Psoas muscle (tissue), 8 donors: ENCODE measurements at places on chromosomes 2 and 18.

DNA sequence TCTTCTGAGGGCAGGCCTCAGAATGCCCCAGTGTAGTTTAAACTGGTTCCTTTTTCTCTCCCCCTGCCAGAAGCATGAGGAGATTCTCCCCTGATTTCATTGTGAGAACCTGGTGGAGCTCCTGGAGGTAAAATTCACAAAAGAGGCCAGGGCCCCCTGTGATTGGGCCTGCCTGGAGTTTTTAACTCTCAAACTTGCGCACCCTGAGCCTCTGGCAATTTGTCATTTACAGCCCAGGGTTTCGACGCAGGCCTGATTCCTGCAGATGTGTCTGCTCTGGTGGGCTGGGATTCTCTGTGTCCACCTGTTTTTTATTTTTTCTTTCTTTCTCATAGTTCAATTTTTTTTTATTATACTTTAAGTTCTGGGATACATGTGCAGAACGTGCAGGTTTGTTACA, 157.9 kb downstream of the ASB1 start:
- no peak for DNase-seq

GRCh38 chr18:24914171-24914525, 437.8 kb downstream of the ZNF521 start:
- no peak for DNase-seq

GRCh38 chr2:65483763-65484162, 51.4 kb upstream of the SPRED2 start:
- no peak for DNase-seq

- no peak for DNase-seq
These were observed at the start of gene LRRTM4 for GRCh38 chr2:77521931-77522470. LRRTM4 (minus strand) TSS chr2:77522376.

DNA sequence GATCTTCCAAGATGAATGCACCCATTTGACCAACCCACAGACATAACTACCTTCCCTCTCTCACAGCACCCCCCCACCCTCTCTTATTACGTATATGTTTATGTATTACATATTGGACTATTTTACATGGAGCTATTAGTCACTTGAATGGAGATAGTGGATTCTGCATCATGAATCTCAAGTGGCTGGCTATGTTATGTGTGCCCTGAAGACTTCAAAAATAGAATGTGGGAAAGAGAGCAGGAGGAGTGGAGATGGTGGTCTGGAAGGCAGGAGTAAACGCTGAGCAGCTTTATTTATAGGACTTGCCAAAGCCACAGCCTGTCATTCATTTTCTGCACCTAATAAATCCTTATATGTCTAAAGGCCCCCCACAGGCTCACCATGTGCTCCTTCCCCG, 4.9 kb downstream of the ANTXR1 start:
- no peak for DNase-seq

- no peak for DNase-seq
These were observed 4.4 kb downstream of the EHD3 start for GRCh38 chr2:31238126-31238905.

DNA sequence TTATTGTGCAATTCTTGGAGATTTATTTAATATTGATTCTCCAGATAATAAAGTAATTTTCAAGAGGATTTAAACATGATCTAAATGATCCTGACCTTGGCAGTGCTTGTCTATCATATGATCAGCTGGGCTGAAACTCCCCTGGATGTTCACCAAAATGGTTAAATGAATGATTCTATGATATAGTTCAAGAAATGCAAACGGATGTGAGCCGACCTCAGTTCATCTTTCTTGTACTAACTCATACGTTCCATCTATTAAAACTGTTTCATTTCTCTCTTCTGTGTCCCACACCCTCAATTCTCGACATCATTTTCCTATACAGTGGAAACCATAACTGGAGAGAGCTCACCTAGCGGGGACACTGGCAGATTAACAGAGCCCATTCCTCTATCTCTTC, 281.7 kb upstream of the CCDC68 start:
- no peak for DNase-seq

- no peak for DNase-seq
These were observed 2.0 kb downstream of the EDAR start for GRCh38 chr2:108986916-108987510.

DNA sequence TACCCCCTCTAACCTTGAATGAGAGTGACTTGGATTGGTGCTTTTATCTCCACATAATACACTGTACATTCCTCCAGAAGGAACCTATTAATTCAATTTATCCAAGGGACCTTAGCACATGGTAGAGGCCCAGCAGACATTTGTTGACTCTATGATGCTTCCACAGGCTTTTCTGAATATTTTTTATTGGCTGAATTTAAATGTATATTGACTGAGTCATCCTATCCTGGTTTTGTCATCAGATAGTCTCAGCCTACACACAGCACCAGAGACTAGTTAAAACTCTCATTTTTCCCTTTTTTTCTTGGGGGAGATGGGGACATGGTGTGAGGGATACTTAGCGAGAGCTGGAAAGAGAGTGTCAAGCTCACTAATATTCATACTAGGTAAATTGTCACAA, 101.6 kb downstream of the LRRC30 start:
- DNase-seq = no peak

- DNase-seq = no peak
These were observed 23.4 kb upstream of the TMEM37 start for GRCh38 chr2:119408221-119408619.

GRCh38 chr2:44136252-44136651, 32.4 kb upstream of the PPM1B start:
- no peak for DNase-seq

DNA sequence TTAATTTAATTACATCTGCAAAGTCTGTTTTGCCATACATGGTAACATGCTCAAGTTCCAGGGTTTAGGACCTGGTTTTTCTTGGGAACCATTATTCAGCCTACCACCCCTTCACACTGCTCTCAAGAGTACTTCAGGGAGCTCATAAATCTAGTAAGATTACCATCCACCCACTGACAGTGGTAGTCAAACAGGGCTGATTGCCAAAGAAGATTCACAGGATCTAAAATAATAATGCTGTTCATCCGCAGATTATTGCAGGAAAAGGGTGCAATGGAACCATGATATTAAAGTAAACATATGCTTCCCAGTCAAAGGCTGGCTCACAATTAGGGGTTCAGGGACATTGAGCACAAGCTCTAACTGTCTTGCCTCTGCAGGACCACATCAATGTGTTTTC, 148.0 kb upstream of the CYRIA start:
- DNase-seq = no peak

- no peak for DNase-seq
These were observed 83.3 kb upstream of the PNPT1 start for GRCh38 chr2:55776966-55777365.

GRCh38 chr18:35610089-35610488, 28.5 kb downstream of the GALNT1 start:
- DNase-seq = no peak

- DNase-seq = no peak
These were observed 33.3 kb downstream of the CFLAR start for GRCh38 chr2:201149064-201149820.

- DNase-seq = no peak
These were observed 255.8 kb upstream of the SLC14A2 start for GRCh38 chr18:45359275-45360009.

DNA sequence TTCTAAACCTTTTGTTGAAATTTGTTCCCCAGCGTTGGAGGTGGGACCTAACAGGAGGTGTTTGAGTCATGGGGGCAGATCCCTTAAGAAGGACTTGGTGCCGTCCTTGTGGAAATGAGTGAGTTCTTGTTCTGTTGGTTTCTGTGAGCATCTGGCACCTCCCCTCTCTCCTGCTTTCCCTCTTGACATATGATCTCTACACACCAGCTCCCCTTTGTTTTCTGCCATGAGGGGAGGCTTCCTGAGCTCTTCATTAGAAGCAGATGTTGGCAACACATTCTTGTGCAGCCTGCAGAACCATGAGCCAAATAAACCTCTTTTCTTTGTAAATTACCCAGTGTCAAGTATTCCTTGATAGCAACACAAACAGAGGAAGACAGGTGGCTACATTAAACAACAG, 23.8 kb downstream of the NABP1 start:
- no peak for DNase-seq

DNA sequence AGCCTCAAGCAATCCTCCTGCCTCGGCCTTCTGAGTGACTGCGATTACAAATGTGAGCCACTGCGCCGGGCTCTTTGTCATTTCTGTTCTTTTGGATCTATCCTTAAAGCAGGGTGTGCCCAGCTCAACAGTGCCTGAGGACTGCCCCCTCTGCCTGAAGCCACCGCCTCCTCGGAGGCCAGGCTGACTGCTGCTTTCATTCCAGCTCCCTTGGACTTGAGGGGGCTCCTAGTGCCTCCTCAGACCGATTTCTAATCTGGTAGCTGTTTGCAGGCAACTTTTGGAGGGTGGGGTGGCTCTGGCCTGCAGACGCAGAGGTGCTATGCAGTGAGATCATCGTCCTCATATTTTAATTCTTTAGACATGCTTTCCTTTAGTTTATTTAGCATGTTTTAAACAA, 35.9 kb upstream of the KLF11 start:
- DNase-seq = no peak

DNA sequence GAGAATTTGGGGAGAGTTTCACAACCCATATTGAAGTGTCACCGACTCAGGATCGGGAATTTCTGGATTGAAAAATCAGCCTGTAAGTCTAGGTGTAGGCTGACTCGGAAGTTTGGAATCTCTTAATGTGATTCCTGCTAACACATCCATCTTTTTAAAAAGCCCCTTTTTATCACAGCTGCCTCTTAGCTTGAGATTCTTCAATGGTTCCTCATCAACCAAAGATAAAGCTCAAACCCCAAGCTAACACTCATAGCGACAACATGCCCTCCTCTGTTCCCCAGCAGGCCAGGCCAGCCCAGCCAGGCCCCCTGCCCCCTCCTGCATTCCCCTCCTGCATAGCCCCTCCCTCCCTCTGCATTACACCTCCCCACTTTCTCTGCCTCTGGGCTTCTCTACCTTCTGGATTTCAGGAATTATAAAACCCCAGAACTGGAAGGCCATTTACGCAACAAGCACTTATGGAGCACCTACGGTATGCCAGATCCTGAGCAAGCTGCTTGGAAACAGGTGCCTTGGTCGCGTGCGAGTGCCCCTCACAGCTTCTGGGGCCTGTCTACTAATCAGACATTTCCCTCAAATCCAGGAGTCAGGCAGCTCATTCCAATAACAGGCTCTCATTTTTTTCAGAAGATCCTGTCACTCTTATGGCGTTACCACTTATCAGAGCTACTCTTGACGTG, 63.4 kb downstream of the EMX1 start:
- no peak for DNase-seq

DNA sequence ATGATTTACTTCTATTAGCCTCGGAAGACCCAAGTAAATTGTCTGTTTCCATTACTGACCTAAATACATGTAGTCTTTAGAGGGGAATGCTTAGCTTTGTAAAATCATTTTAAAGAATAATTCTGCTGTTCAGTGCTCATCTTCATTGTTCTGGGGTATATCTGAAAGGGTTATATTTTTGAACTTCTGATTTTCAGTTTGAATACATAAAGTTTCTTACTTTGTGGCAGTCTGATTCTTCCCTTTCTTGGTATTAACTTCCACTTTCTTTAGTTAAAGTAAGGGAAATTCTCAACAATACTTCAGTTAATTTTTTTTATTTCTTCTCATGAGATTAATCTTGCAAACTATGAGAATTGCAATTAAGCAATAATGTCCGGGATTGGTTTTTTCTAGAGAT, 148.4 kb downstream of the DOCK10 start:
- DNase-seq = no peak

- peak; percentile 77 for DNase-seq
These were observed 499 bp downstream of the COBLL1 start for GRCh38 chr2:164840930-164841718.

DNA sequence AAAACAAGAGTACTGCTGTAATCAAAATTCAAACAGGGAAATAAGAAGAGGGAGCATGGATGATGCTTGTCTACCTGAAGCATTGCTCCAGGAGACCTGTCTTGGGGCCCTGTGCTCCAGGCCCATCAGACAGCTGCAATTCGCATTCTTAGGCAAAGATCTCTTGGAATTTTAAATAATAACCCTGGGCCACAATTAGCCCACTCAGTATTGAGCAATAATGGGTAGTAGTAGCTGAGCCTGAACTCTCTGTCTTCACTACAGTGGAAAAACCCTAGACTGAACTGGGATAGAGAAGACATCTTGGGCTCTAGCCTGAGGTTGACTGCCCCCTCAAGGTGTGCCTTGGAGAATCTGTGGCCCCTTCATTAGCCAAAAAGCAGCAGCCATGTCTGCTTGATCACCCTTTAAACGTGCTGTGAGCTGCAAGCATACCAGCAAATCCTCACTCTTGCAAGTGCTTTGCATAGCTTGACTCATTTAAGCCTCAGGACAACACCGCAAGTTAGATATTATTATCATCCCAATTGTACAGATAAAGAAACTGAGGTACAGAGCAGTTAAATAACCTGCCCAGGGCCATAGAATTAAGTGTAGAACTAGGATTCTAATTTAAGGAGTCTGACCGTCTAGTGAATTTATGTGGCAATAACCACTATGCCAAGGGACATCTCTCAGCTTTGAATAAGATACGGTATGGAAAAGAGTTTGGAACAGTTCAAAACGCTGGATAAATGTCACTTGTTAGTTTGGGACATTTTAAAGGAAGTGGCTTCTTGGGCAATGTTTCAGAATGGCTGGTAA, 69.0 kb downstream of the DDX1 start:
- DNase-seq = no peak

DNA sequence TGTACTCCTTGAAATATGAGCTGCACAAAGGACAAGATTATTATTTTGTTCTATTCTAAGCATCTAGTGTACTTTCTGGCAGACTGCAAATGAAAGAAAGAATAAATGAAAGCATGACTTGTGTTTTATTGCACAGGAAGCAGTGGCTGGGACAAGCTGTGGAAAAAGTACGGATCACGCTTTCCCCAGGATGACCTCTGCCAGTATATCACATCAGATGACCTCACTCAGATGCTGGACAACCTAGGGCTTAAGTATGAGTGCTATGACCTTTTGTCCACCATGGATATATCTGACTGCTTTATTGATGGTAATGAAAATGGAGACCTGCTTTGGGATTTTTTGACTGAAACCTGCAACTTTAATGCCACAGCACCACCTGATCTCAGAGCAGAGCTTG, 49.4 kb downstream of the HNMT start:
- DNase-seq = no peak

DNA sequence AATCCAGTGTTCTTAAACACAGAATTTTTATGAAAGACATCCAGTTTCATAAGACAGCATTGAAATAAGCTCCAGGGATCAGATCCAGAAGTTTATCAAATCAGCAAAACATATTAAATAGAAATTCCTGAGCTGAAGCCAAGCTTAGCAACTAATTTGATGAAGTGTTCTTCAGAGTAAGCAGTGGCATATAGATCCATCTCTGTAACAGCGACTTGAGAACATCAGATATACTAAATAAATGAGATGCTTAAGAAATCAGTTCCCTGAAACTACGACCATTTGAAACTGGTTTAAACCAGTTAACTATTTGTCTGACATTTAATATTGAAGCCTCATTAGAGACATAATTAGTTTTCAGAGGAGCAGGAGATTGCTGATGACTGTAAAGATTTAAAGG, 34.1 kb downstream of the PPP1R1C start:
- DNase-seq = no peak

GRCh38 chr2:171217330-171217729, 56.6 kb upstream of the TLK1 start:
- DNase-seq = no peak

GRCh38 chr2:98929920-98930319, 6.1 kb downstream of the CRACDL start:
- no peak for DNase-seq

GRCh38 chr2:211434773-211435172, 878.4 kb downstream of the CPS1 start:
- no peak for DNase-seq
